ENCODE measurements at places on chromosomes 1 and 21. TPM values are rescaled to one million over a fixed set of nuclear protein-coding genes. Genes with fewer than 3 reads are reported as not detected.

CCDC27 gene
- 0.21 TPM for total RNA-seq

GRCh38 chr1:165887877-165888551, 60.6 kb downstream of the UCK2 start:
- ATAC-seq, result no peak

- ATAC-seq, result no peak
Measured at GRCh38 chr1:46301406-46301807, 2.0 kb downstream of the LRRC41 start.

GRCh38 chr21:39094847-39095579, 88.2 kb downstream of the PSMG1 start:
- ATAC-seq, result peak; percentile 99

DNA sequence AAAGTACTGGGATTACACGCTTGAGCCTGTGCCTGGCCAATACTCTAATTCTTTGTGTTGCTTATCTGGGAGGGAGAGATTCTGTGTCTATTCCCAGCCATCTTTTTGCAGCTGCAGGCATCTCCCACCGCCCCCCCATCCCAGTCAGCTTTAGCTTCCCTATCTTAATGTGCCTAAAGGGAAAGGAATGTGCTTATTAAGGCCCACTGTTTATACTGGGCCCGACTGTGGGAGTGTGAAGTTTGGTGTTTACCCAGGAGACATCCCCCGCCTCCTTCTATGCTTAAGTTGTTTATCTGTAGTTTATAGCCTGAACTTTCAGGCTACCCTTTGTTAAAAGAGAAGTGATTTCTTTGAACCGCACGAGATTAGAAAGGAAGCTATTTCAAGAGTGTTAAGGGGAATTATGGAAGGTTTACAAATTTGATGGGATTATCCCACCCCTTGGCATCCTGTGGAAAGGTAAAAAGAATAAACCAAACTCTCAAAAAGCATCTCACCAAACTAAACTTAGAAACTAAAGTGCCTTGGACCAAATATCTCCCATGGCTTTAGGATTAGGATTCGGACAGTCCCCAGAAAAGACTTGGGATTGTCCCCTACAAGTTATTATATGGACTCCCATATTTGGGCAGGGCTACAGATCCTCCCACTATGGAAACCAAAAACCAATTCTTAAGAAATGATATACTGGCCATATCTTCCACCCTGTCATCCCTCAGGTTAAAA, 25.5 kb upstream of the ZNF496 start:
- ATAC-seq, result no peak

All from motor neuron (in vitro differentiated cells).